LHCN-M2 (cell line): ENCODE measurements at places on chromosomes 7 and 10. TPM values are rescaled to one million over a fixed set of nuclear protein-coding genes. Genes with fewer than 3 reads are reported as not detected.

CUL1 gene
- total RNA-seq: 81.9 and 88.2 TPM in 2 replicates

- DNase-seq: no peak
Measured at GRCh38 chr10:132168571-132169030, 18.1 kb upstream of the DPYSL4 start.

GJC3 gene
- total RNA-seq: not detected in 2 replicates

CARD11 gene
- not detected in 2 replicates for total RNA-seq

GRCh38 chr7:3197567-3198213, 103.4 kb upstream of the SDK1 start:
- DNase-seq: no peak

- DNase-seq: no peak
Measured at GRCh38 chr7:17654940-17655339, 285.4 kb downstream of the SNX13 start.

DNA sequence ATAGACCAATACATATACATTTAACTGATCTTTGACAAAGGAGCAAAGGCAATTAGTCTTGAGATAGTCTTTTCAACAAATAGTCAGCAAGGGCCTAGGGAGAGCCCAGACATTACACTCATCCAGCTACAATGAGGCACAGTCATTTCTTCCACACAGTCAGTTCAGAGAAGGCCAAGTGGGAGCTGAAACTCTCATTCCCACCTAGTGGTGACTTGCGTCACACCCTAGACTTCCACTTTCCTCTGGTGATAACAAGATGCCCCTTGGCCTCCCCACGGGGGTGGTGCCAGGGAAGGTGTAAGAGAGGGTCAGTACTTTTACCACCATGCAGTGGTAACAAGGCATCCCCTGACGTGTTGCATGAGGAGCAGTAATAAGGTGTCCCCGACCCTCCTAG, 8.0 kb downstream of the FRMPD2 start:
- DNase-seq: no peak

SLC13A1 gene
- total RNA-seq: not detected in 2 replicates

- DNase-seq: no peak
Measured at GRCh38 chr10:70761727-70762350, 23.3 kb downstream of the TBATA start.
